ENCODE measurements at places on chromosomes 11 and 22.

GRCh38 chr11:9757809-9758636 lies 94.1 kb downstream of the SWAP70 start:
- DNase-seq: peak; percentile 85

DNA sequence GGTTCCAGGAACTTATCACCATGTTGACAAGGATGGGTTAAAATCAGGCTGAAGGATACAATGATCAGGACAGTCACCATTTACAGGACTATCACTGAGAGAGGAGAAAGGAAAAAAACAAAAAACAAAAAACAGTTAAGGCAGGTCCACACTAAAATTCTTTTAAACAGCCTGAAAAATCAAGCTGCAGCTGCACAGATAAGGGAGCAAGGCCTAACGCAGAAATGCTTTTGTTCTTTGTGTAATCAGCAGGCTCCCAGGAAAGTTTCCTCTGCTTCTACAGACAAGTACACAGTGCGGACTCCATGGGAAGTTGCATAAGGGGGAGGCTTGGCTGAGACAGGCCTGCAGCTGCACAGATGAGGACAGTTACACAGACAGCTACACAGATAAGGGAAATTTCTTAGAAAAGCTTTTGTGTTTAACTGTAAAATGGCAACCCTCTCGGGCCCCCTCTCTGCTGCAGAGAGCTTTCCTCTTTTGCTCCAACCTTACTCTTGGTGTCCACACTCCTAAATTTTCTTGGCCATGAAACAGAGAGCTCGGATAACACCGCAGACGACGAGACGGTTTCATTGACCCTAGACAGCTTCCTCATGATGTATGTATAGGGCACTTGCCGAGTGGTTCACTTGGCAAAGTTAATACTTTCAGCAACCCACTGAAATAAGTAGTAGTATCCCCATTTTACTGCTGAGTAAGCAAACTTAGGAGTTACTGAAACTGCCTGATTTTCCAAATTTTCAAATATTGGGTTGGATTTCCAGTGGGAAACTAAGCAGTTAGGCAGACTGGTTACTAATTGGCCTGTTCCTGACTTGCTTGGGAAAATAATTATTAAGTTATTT lies 45.5 kb downstream of the PIWIL3 start:
- DNase-seq: peak; percentile 11

DNA sequence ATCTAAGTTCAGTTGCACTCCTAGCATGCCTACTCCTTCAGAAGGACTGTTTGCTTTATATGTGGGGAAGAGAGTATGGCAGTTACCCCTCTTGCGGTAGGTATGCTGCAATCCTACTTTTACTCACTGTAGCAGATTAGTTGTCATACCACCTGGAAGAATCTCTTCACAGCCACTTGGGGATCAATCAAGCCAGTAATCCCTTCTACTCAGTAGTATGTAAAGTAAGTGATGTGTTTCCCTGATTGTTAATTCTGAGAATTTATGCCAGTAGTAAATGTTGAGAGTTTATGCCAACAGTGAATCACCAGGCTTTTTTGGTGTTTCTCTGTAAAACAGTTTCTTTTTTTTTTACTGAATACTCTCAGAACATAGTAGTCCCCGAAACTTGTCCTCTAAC lies 34.4 kb downstream of the PRMT3 start:
- DNase-seq: no peak

DNA sequence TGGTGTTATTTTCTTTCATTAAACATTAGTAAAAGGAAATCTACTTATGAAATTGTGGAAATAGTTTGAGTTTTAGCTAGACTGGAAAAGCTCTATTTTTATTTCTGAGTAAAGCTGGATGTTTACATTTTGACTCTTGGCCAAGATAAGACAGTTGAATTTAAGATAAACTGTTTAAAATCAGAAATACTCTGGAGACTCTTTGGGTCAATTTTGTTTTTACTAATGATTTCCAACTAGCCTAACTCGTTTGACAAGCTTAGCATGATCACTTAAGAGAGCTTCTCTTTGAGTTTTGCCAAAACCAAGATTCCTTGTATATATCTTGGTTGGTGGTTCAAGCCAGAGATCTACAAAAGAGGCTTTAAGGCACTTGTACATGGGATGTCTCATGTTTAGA lies 724.8 kb upstream of the LUZP2 start:
- no peak for DNase-seq

All from neural crest cell (in vitro differentiated cells).